ENCODE measurements at places on chromosomes 16 and 17. TPM values are rescaled to one million over a fixed set of nuclear protein-coding genes. Genes with fewer than 3 reads are reported as not detected.

GRCh38 chr16:80947708-80948625, 58.7 kb downstream of the CMC2 start:
- no peak for DNase-seq

DNA sequence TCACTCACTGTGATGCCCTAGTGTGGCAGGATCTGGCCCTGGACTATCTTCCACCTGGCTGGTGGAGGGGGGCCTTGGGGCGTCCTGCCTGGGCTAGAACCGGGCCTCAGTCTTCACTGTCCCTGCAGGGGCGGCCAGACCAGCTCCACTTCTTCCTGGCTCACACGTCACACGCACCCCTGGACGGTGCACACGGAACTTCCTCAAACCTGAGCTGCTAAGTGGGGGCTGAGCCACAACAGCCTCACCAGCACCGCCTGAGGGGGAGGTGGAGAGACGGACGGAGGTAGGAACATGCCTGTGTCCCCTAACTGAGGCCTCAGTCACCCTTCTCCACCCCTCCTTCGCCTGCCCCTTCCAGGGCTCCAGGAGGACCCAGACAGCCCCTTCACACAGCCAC, 36.6 kb downstream of the TIMM22 start:
- DNase-seq, result no peak

DNA sequence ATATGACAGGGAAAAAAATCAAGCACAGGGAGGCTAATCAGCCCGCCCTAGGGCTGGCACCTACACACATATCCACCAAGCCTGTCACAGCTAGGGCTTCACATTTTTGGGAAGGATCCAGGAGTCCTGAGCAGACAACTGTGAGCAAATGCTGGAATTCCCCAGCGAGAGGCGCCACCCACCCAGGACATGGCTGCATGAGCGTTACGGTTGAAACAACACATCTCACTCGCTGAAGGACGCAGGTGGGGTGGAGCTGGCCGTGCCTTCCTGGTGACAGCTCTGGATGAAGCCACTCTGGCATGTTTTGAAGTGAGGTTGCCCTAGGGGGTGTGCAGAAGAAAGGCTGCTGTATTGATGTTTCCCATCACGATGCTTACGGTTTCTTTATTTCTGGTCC, 315.1 kb upstream of the EEF2KMT start:
- no peak for DNase-seq

DNA sequence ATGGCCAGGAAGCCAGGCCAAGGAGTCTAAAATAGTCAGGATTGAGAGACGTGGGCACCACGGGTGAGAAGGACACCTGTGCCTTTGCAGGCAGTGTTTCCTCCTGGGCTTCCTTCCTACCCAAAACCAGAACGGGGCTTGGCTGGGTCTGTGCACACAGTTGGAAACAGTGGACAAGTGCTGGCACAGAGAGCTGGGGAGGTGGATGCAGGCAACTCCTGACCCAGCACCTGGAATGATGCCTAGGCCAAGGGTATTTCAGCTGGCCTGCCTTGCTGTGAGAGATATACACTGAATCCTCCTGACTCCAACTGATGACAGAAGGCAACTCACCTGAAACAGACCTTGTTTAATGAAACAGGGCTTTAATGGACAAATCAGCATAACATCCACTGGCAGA, 186.2 kb downstream of the SLC39A11 start:
- DNase-seq, result no peak

GRCh38 chr16:55470533-55471371, 8.2 kb upstream of the MMP2 start:
- no peak for DNase-seq

- DNase-seq, result no peak
These were observed 142.2 kb downstream of the ABCA8 start for GRCh38 chr17:68812876-68813584.

The HS3ST4 gene
- total RNA-seq, result not detected

The ARL5C gene
- total RNA-seq, result not detected

All from activated CD4-positive, alpha-beta memory T cell treated with anti-CD3 and anti-CD28 coated beads for 36 hours (primary cell).